Lower lobe of right lung (tissue), 2 donors: ENCODE measurements at places on chromosomes 16 and 17.
A peak's percentile ranks its signal among the peaks of the same experiment; 100 is the strongest.

DNA sequence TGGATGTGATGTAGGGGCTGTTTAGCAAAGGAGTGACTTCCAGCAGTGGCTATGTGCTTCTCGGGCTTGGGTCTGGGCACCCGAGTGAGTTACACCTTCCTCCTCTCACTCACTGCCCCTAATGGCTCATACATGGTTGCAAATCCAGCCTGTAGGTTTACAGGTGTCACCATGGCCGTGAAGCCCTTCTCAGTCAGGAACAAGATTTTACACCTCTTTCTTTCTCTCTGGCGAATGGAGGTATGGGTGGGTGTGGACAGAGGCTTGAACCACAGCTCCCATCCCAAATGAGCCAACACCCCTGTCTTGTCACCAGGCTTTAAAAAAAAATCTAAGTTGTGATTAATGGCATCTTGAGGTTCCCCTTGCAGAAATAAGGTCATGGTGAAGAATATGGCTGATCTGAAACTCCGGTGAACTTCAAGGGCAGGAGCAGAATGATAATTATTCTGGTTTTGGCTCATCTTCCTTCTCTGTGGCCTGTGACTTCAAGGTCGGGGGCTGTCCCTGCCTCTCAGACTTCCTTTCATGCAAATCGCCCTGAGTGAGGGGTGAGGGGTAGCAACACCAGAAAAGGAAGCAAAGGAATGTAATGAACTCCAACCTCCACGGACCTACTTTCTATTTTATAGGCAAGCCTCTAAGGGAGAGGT is 331.2 kb downstream of the MAF start:
- DNase-seq, result no peak

DNA sequence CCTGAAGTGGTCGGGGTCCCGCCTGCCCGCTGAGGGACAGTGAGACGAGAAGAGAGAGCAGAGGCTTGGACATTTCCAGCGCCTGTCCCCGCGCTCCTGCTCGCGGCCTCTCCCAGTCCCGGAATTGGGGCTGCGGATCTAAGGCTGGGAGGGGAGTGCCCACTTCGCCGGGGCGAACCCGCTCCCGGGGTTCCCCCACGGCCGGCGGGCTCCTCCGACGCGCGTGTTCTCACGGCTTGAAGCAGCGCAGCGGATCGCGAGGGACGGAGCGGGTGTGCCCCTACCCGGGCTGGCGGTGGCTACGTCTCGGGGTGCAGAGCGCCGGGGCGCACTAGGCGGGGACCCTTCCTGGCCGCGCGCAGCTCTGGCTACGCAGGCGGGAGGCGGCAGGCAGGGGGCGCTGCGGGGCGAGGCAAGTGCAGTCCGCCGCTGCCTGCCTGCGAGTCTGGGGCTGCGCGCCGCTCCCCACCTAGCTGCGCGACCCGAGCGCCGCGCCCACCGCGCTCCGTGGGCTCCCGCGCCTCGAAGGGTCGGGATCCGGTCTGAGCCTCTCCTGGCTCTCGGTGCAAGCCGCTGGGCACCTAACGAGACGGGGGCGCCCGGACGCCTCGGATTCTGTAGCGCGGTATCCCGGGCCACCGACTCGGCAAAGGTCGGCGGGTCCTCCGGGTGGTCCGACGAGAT is 1.2 kb downstream of the NGFR start:
- DNase-seq, result peak; percentile 83

DNA sequence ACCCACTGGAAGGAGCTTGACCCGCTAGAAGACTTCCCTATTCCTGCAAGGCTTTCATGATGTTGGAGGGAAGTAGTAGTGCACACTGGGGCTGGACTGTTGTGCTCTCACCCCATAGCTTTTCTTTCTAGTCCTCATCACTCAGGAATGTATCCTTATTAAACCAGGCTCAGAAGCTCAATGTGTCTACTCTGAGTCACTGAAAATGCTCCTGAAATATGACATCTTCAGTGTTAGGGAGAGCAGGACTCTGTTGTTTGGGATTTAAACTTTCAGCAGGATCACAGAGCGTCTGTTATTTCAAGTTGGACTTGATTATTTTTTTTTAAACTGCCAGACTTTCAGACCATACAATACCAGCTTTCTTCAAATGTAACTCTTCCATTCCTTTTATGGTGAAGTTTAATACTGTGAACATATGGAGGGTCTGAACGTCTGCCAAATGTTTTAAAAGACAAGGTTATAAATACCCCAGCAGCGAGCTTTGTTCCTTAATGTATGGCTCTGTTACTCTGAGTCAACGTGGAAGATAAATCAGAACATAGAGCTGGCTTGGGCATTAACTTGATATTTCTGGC is 257.5 kb downstream of the CDH11 start:
- no peak for DNase-seq

DNA sequence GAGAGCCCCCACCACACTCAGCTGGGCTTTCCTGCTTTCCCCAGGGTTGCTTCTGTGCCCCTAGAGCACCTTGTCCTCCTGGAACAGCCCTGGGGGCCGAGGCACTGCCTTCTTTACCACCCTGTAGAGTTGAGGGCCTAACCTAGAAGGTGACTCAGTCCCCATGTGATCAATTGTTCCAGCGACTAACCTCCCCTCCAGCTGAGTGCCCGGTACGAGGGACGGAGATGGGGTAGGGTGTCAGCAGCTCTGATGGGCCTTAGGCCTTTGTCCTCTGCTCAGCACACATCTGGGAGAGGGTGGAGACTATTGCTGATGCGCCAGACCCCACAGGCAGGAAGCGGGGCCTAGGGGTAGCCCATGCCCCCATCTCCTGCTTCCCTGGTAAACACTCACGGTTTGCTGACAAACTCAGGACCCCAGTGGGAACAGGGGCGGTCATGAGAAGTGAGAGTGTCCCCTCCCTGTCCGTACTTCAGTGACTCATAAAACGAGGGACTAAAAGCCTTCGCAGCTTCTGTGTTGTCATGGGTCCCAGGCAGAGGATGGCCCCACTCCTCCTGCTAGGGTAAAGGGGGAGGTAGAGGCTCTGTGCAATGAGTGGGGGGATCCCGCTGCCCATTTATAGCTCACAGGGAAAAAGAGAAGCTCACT is 33.1 kb downstream of the NECAB2 start:
- DNase-seq, result no peak

DNA sequence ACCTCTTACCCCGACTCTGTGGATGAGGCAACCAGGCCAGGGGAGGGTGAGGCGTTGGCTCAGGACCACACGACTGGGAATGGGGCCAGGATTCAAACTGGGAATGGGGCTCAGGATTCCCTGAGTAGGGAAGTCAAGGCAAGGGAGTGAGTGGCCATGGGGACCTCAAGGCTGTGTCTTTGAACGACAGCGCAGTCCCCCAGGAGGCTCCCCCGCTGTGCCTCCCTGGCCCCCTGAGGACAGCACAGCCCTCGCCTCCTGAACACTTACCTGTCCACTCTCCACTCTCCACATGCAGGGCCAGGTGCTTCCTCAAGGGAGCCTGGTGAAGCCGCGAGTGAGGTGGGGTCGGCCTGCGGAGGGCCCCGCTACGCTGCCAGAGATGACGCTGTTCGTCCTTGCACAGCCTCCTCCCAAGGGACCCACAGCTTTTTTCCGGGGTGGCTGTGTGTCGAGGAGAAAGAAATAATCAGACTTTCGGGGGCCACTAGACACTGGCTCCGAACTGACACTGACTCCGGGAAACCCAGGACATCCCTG is 6.9 kb downstream of the ZNF469 start:
- DNase-seq, result no peak

DNA sequence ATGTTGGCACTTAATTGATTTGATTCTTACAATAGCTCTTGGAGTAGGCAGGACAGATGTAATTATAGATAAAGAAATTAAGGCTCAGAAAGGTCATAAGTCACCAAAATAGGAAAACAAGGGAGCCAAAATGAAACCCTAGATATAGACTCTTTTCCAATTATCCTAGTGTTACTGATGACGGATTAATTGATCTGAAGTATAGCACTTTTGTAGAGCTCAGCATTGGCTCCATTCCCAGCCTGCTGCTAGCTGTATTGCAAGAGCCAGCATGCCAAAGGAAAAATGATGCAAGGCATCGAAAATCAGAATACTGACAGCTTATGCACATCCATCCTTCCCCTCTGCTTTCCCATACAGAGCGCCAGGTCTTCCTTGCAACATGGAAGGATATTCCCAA is 21.6 kb upstream of the RASL10B start:
- no peak for DNase-seq
